B cell (primary cell): ENCODE measurements at places on chromosomes 5 and 9.

GRCh38 chr9:132295181-132295580 lies 59.6 kb downstream of the SETX start:
- DNase-seq: no peak

GRCh38 chr9:122229485-122229837 lies 704 bp upstream of the LHX6 start:
- no peak for DNase-seq

DNA sequence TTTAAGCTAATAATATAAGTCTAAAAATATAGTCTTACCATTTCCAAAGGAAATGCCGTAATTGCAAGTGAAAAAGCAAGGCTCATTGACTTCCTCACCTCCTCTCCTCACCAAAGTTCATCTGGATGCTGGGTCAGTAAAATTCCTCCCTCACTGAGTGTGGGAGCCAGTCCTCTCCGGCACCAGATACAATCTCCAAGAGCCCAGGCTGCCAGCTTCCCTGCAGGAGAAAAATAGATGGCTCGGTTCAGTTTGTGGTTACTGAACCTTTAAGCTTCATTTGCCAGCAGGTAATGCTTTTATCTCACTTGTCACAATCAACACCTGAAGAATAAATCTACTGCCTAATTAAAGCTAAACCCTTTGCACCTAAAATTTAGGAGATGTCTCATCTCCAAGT lies 115.3 kb upstream of the VLDLR start:
- no peak for DNase-seq

DNA sequence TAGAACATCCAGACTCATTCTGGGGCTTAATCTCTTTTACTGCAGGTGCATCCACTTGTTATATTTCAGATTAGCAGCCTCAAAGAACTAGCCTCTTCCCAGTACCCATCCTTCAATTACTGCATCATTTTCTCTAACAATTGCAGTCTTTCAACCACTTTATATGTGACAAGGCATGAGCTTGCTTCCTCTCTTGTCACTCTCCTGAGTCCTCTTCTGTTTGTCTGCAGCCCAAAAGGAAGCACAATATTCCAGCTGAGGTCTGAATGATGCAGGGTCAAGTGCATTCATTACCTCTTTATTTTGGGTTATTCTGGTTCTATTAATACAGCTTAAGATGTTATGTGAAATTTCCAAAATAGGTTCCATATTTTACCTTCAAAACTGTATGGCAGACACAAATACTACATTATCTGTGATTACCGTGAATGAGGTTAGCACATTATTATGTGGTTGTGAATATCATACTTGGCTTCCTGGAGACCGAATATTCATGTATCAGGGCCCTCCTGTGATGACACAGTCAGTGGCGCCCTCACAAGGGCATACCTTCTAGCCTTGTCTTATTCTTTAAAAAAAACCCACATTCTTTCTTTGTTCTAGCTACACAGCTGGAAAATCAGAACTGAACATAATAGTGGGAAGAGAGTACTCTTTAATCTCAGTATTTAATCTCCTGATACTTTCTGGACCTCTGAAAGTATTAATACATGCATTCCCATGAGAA lies 323.8 kb downstream of the PDE4D start:
- no peak for DNase-seq

GRCh38 chr9:70484232-70485130 lies 70.0 kb upstream of the KLF9 start:
- DNase-seq: peak; percentile 67

- DNase-seq: no peak
Measured at GRCh38 chr9:115980976-115981375, 172.6 kb upstream of the PAPPA start.

- DNase-seq: no peak
Measured at GRCh38 chr9:75372499-75373268, 284.4 kb downstream of the OSTF1 start.

GRCh38 chr9:104572612-104573011 lies 3.6 kb downstream of the OR13C8 start:
- DNase-seq: no peak

GRCh38 chr5:17106521-17106920 lies 110.9 kb upstream of the BASP1 start:
- DNase-seq: no peak

- no peak for DNase-seq
Measured at GRCh38 chr9:94699715-94700373, 26.7 kb upstream of the AOPEP start.
